ENCODE measurements at places on chromosomes 12 and 14.

- DNase-seq = no peak
These were observed 436 bp downstream of the ASB2 start for GRCh38 chr14:93975791-93976476.

DNA sequence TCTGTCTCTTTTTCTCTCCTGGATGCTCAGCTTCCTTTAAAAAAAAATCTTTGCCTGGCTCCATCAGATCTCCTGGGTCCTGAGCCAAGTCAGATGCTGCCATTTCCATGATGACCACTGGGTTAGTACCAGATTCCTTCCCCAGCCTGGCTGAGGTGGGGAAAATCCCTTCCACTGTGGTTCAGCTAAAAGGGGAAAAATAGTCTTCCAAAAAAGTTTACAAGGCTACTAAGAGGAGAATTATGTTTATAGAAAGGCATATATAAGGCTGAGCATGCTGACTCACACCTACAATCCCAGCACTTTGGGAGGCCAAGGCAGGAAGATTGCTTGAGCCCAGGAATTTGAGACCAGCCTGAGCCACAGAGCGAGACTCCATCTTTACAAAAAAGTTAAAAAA, 28.4 kb upstream of the GAS2L3 start:
- no peak for DNase-seq

DNA sequence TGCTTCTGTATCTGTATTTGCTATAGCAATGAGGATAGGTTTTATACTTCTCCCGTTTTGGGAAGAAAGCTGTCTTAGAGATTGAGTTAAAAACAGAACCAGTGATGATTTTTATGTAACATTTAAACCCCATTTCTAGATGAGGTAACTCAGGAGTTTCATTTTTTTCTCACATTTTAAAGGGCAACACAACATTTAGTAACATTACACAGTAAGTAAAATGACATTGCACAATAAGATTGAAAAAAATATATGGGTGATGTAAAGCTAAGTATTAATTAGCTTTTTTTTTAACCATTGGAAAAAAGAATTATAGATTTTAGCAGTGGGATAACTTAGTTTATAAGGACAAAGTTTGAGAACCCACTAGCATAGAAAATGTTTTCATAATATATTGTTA, 25.2 kb upstream of the SCFD1 start:
- no peak for DNase-seq

DNA sequence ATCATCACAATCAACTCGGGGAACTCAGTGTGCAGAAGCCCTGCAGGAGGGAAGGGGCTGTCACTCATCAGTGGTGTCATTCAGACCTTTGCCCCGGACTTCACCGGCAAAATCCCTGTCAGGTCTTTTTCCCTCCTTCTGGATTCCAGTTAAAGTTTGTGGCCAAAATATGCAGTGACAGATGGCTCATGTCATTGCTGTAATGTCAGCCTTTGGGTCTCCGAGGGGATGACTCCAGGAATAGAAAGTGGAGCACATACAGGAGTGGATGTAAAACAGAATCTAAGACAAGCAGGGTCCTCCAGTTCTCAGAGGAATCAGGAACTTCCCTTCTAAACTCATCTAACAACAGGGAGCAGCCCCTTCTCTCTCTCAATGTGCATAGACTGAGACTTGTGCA, 130.3 kb upstream of the RASSF8 start:
- DNase-seq = no peak

DNA sequence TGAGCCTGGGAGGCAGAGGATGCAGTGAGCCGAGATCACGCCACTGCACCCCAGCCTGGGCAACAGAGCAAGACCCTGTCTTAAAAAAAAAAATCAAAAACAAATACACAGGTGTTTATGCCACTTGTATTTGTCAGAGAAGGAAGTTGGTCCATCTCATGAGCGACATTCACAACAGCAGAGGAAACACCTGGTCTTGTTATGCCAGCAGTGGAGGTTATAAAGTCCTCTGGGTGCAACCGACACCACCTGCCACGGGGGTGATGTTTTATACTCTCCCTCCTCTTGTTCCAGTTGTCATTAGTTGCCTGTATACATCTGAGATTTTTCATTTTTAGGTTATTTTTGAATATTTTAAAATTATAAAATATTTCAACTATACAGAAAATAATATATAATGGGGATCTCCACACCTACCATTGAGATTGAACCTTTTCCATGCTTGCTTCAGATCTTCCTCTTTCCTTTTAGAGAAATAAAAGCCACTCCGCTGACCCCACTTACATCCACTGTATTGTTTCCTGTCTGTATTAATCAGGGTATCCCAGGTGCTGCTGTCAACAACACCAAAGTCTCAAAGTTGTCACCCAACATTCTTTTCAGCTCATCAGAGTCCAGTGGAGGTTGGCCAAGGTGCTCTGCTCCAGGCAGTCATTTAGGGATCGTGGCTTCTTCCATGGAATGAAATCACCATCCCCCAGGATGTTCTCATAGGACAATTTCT, 65.1 kb downstream of the RNFT2 start:
- DNase-seq = no peak

GRCh38 chr12:16454481-16454880, 107.0 kb downstream of the MGST1 start:
- no peak for DNase-seq

- DNase-seq = no peak
These were observed 78.4 kb upstream of the TSPAN8 start for GRCh38 chr12:71236133-71236660.

DNA sequence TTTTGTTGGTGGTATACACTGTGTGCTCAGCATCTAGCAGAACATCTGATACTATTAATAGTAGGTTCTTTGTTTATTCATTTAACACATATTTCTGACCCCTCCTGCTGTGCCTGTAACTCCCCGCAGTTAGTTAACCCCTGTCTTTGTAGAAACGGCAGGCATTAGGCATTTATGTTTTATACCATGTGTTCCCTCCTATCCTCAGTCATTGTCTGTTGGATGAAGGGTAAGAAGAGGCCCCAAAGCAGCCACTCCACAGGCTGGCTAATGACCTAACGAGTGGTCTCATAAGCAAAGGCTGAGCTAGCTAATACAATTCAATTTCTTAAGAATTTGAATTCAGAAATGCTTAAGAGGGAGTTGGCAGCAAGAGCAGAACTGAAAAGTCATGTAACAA, 170.8 kb downstream of the TMX1 start:
- DNase-seq = no peak

- DNase-seq = no peak
These were observed 32.0 kb downstream of the CDK17 start for GRCh38 chr12:96368233-96368632.

DNA sequence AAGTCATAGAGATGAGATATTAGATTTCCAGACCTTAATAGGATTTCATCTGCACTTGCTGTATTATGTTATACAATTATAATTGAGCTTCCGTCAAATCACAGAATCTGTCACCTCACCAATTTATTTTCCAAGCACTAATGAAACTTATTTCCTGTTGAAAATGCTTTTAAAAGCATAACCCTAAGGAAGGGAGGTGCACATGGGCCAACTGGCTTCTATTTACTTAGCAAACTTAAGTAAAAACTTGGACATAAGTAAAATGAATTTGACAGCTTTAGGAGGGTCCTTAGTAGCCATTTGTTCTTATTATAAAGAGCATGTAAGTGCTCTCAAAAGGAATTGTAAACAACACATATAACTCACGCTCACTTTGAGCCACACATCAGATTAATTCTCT, 462.2 kb upstream of the TMPO start:
- DNase-seq = no peak

GRCh38 chr14:70908935-70909641, 1.8 kb downstream of the PCNX1 start:
- no peak for DNase-seq
